ENCODE measurements at places on chromosomes 5 and 9.

- no peak for DNase-seq
Observed at GRCh38 chr5:59673438-59674058, 220.0 kb downstream of the PDE4D start.

DNA sequence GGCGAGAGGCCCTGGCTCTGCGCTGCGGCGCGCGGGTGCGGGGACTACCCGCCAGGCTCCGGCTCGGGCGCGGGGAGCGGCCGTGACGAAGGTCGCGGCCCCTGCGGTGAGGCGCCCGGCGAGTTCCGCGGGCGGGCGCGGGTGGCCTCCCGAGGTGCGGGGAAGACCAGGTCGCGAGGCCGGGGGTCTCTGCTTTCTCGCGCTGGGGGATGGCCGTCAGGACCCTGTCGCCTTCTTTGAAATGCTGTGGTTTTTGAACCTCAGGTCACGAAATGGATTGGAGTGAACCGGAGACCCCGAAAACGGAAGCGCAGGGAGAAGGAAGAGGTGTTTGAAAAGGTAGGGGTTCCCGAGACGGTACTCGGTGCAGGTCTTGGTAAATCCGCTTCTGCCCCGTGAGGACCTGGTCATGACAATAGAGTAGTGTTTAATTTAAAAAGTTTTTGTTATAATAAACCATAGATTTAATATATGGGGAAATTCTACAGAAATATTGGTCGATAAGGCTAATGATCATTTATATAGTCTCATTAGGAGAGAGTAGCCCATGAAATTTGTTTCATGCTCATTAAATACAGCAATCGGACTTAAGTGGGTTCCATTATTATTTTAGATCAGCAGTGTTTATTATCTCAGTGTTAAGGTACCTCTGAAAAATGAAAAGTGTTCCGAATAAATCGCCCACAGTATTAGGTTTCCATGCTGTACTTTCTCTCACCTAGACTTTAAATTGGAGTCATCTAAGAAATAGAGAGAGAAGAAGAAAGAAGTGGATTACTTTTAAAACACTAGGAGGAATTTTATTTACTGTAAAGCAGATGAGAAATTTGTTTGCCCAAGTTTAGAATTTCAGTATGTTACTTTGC lies 279.0 kb downstream of the AOPEP start:
- no peak for DNase-seq

- no peak for DNase-seq
Observed at GRCh38 chr9:112570671-112571167, 84.1 kb downstream of the KIAA1958 start.

GRCh38 chr5:142808878-142809598 lies 38.9 kb downstream of the ARHGAP26 start:
- no peak for DNase-seq

DNA sequence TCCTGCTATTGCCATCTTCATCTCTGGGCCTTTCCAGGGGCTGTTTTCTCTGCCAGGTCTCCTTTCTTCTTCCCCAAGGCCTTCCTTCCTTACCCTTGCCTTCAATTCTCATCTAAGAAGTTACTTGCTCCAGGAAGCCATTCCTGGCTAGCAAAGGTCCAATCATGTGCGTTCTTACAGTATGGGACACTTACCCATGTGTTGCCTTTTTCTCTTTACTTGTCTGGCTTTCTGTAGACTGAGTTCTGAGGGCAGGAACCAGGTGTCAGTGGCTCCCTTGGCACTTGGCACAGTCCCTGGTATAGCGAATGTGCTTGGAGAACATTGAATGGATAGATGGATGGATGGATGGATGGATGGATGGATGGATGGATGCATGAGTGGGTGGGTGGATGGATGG lies 10.2 kb downstream of the FOXI1 start:
- no peak for DNase-seq

DNA sequence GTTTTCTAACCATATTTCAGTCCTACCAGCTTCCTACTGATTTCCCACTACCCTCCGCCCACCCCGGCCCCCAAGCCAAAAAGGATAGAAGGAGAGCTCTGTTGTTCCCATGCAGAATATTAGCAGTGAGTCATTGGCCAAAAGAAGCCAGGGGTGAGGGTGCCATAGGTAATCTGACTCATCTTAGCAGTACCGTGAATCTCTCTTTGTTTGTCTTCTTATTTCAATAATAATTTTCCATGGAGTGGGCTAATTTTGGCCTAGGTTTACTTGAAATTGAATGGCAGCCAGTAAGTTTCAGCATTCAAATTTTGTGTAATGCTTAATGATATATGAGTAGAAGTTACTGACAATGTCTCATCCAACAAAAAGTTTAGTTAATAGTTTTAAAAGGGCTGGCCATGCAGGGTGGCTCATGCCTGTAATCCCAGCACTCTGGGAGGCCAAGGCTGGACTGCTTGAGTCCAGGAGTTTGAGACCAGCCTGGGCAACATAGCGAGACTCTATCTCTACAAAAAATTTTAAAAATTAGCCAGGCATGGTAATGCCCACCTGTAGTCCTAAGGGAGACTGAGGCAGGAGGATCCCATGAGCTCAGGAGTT lies 74.2 kb downstream of the C9orf152 start:
- no peak for DNase-seq

All from NCI-H1417 treated with DMSO at 0.1 percent for 48 hours (cell line).